Heart left ventricle (tissue), 16 donors: ENCODE measurements at places on chromosomes 2 and 18. TPM values are rescaled to one million over a fixed set of nuclear protein-coding genes. Genes with fewer than 3 reads are reported as not detected.
A peak's percentile ranks its signal among the peaks of the same experiment; 100 is the strongest.

The PAX8 gene
- 1.7 TPM for total RNA-seq

- DNase-seq: no peak
These were observed 115.5 kb upstream of the GLI2 start for GRCh38 chr2:120620025-120620793.

GRCh38 chr2:196925768-196926561 is 542 bp downstream of the PGAP1 start:
- DNase-seq: peak; percentile 11

DNA sequence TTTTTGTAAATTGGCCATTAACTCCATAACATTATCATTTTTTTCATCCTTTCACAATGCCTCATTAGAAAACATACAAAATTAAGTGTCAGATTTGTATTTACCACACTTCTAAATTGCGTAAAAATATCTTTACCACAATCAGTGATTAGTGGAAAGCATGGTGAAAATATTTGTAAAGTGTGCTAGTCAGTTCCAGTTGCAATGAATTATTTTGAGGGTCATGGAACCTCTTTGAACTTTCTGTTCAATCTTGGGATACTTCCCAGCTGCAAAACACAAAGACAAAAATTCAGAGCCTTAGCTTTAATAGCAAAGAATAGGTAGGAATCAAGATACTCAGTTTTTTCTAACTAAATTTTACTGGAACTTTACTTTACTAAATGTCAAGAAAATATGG is 4.0 kb upstream of the COL3A1 start:
- no peak for DNase-seq

GRCh38 chr2:7758073-7758759 is 841.0 kb downstream of the RNF144A start:
- DNase-seq: no peak

DNA sequence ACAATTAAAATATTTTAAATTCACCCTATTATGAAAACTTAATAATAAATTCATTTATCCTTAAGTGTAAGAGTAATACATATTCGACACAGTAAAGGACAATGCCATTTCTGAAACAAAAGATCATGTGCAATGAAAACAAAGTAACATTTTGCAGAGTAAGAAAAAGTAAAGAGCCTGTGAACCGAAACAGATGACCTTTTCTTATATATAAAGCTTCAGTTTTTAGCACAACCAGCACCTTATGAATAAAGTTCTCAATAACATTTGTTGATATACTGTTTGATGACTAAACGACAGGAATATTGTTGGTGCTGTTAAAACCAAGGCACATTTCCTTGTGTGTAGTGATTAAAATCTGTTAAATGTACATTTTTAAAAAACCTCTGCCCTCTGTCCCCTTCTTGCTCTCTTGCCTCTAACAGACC is 1.5 kb downstream of the PELI1 start:
- no peak for DNase-seq

- no peak for DNase-seq
These were observed 133.5 kb downstream of the CDH20 start for GRCh38 chr18:61466736-61467135.

DNA sequence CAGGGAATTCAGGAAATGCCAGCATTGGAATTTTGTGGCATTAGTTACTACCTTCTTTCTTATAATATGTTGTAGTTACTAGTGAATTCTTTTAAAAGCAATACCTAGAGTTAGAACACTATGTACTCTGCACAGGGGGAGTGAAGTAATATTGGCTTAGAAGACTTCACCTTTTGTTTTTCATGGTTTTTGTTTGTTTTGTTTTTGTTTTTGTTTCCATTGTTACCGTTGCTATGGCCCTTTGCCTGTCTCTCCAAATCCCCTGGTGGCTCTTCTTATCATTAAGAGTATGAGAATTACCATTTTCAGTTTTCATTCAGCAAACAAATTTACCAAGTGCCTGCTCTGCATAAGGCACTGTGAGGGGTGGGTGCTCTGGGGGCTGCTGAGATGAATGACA is 160.1 kb downstream of the HAUS1 start:
- no peak for DNase-seq

DNA sequence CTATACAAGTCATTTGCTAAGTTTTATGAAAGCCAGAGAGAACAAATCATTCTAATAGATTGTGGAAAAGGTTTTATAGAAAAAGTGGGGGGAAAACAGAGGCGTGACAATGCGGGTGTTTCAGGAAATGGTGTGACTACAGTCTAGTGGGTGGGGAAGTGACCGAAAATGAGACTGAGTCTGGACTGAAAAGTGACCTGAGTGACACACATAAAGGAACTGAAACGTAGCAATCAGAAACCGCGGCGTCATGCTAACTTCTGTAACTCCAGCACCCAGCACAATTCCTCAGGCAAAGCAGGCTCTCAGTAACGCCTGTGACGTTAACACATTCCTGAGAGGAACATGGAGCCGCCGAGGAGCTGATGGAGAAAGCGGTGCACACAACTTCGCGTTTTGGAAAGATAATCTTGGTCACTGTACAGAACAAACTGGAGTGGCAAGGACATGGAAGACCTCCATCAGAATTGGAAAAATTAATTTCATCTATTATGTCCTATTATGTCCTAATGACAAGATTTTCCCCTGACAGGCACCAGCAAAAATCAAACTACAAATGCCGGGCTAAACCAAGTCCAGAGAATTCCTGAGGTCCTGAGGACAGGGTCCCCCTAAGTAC is 1.4 kb upstream of the CD226 start:
- peak; percentile 55 for DNase-seq

GRCh38 chr2:71560638-71561011 is 107.3 kb downstream of the DYSF start:
- no peak for DNase-seq

- DNase-seq: peak; percentile 93
These were observed at the start of gene EHD3 for GRCh38 chr2:31233741-31234682. Gene EHD3 (plus strand): TSS chr2:31234152. CDS start chr2:31234622, 470 bp downstream.

- no peak for DNase-seq
These were observed 2.8 kb downstream of the ZCCHC2 start for GRCh38 chr18:62525608-62526007.

DNA sequence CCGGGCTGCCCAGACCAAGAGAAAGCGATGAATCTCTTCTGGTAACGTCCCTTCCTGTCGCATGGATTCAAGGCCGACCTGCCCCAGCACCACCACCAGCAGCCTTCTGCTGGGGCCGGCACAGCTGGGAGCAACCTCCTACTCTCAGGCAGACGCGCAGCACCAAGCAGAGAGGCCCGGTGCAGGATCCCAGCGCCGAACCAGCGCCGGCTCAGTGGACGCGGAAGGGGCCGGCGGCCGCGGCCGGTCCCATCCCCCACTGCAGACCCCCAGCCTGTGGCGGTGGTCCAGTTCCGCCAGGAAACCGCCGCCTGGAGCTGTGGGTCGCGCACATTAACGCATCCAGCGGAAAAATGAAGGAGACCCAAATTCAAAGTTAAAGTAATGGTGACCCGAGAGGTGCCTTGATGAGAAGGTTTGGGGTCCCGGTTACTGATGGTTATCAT is 525 bp upstream of the MAL start:
- no peak for DNase-seq

GRCh38 chr2:120606931-120607330 is 128.7 kb upstream of the GLI2 start:
- no peak for DNase-seq

DNA sequence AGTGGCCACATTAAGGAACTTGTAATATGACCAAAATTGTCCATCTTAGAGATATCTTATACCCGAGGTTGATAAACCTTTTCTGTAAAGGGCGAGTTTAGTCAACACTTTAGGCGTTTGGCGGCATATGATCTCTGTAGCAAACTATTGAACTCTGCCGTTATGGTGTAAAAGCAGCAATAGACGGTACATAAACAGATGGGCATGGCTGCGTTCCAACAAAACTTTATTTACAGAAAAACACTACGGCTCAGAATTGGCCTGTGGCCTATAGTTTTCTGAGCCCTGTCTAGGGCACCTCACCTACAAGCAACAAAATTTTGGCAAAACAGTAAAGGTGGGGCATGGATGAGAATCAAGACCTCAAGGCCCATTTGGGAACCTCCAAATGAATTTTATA is 121.9 kb upstream of the HAAO start:
- no peak for DNase-seq

- no peak for DNase-seq
These were observed 479.7 kb downstream of the PARD3B start for GRCh38 chr2:205024822-205025518.
